ENCODE measurements at places on chromosomes 12 and 14.

- no peak for DNase-seq
Measured at GRCh38 chr12:92803903-92804302, 101.1 kb downstream of the PLEKHG7 start.

DNA sequence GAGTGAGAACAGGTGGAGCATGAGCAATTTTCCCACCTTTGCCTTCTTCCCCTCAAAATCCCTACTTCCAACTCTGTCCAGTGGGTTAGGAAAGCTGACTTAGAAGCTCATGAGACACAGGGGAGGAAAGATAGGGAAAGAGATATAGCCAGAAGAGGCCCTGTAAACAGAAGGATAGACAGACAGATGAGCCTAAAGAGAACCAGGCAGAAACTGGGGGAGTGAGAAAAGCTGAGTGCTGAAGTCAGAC is 5.0 kb downstream of the AJUBA start:
- DNase-seq: no peak

- DNase-seq: no peak
Measured at GRCh38 chr14:69287098-69288010, 27.4 kb downstream of the GALNT16 start.

DNA sequence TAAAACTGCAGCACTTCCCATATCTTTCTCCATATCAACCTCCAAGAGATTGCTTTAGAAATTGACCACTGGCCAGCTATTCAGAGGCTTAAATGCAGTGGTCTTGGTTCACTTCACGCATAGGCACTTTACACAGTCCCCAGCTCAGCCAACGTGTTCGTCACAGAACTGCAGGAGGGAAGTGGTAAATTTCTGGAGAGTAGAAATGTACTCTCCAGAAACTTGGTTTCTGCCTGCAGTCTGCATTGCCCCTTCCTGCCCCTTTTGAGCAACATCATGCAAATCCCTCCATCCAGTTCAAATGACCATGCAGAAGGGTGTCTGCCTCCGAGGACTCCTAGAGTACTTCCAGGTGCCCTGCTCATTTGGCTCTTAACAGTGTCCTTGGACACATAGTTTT is 42.7 kb upstream of the NEDD1 start:
- no peak for DNase-seq

- DNase-seq: no peak
Measured at GRCh38 chr12:3381059-3382047, 109.7 kb upstream of the PRMT8 start.

DNA sequence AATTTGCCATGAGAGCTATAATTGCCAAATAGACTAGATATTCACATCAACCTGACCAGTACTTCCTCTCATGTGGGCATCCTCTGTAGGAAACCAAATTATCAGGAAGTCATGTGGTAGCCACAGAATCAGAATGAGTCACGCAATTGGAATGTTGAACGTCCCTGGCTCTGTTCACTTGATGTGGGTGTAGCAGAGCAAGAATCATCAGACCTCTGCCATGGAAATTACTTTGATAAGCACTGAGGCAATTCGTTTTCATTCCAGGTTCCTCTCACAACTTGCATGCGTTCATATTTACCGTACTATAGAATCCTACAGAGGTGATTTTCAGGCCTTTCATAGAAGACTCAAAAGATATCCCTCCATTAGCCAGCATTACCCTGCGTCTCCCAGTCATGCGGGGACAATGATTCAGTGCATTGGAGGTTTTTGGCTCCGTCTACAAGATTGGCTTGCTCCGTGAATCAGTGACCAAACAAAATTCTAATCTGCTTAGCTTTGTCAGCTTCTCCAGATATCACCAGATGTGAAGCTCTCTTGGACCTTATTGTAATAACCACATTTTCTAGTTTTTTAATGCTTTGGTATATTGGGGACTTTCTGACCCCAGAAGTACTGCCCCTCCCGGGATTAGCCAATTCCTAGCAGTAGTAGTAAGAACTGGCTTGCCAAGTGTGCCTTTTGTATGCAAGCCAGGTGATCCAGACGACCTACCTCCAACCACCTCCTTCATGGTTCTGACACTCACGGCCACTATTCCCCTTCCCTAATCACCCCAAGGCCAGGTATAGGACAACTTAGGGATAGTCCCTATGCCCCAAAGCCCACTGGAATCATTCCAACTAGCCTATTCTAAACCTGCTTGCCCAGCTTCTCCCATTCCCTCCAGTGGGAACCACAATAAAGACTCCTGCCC is 133.4 kb downstream of the KICS2 start:
- no peak for DNase-seq

GRCh38 chr12:62976110-62976662 is 41.2 kb upstream of the PPM1H start:
- DNase-seq: no peak

- no peak for DNase-seq
Measured at GRCh38 chr14:25042362-25043299, 7.3 kb downstream of the STXBP6 start.

DNA sequence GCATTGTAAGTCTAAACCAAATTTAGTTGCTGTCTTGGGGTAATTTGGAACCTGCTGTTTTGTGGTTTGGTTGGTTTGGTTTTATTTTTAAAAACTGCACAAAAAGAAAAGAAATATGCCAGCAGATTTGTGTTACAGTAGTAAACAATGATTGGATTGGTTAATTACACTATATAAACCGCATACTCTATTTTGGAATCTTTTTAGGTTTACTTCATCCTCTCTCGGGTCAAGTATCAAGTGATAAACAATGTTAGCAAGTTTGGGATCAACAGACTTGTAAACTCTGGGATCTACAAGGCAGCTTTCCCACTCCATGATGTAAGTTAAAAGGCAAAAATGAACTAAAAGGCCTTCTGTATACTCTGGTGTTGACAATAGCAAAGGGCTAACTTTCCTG is 132.4 kb downstream of the ANO6 start:
- DNase-seq: no peak

DNA sequence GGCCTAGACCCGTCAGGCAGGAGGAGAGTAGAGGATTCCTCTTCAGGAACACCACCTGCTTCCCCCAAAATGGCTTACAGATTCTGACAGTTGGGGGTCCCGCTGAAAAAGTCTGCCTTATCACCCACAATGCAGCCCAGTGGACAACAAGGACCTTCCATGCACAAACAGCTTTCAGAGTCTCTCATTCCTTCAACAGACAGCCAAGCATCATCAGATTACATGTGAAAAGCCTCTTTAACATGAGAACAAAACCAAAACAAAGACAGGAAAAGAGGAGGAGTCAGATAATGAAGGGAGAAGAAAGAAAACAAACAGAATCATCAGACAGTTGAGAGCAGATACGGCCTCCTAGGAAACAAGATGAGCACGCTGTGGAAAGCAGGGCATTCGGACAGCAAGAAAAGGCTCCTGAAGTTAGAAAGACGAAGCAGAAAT is 18.3 kb downstream of the KCTD10 start:
- no peak for DNase-seq

DNA sequence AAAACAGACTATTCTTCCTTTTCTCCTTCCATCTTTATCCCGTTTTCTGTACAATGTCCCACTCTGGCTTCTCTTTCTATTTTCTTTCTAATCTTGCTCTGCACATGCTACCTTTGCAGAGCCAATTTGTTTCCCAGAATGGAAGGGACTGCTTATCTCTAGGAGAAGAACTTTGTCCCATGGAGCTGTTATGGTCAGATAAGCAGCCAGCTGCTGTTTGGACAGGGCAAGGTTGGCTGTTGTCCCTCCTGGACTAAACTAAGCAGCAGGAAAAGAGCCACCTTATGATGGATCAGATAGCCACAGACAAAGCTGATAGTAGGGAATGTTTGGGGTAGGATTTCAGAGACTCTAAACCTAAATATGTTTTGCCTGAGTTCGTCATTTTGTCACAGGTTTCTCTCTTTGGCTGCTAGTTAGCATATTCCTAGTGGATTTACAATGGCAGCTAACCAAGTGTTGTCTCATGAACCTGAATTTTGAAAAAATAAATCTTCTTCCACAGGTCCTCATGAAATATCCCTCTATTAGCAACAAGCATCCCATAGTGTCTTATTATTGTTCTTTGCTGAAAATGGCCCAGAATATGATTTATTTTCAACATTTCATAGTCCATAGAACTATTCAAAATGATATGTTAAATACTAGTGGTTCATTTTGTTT is 262.8 kb downstream of the SLC16A7 start:
- no peak for DNase-seq

DNA sequence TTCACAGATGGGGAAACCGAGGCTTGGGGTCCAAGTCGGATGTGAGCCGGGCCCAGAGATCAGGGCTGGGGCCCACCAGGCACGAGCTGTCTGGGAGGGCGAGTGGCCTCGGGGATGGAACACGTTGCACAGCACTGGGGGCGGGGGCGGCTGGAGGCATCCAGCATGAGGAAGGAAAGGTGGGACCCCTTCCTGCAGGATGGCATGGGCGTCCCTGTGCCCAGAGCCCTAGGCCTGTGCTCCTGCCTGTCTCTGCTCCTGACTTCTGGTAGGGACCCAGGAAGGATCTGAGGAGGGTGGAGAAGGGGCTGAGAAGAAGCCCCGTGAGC is 183.4 kb downstream of the KIF26A start:
- DNase-seq: no peak

- no peak for DNase-seq
Measured at GRCh38 chr12:121774968-121775474, 18.5 kb downstream of the RHOF start.

DNA sequence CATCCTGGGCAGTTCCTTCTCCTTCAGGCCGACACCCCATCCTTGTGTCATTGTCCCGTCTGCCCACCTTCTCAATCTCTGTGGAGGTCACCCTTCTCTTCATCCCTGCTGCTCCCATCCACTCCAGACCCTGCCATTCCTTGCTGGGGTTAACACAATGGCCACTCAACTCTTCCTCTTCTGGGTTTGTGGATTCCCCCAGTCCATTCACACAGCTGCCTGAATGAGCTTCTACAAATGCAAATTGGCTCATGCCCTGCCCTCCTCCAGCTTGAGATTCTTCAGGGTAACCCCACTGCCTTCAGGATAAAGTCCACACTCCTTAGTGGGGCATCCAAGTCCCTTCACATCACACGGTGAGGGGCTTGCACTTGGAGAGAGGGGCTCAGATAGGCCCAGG is 17.2 kb upstream of the PRMT8 start:
- DNase-seq: no peak

- DNase-seq: no peak
Measured at GRCh38 chr12:127728285-127728684, 538.7 kb upstream of the TMEM132C start.

DNA sequence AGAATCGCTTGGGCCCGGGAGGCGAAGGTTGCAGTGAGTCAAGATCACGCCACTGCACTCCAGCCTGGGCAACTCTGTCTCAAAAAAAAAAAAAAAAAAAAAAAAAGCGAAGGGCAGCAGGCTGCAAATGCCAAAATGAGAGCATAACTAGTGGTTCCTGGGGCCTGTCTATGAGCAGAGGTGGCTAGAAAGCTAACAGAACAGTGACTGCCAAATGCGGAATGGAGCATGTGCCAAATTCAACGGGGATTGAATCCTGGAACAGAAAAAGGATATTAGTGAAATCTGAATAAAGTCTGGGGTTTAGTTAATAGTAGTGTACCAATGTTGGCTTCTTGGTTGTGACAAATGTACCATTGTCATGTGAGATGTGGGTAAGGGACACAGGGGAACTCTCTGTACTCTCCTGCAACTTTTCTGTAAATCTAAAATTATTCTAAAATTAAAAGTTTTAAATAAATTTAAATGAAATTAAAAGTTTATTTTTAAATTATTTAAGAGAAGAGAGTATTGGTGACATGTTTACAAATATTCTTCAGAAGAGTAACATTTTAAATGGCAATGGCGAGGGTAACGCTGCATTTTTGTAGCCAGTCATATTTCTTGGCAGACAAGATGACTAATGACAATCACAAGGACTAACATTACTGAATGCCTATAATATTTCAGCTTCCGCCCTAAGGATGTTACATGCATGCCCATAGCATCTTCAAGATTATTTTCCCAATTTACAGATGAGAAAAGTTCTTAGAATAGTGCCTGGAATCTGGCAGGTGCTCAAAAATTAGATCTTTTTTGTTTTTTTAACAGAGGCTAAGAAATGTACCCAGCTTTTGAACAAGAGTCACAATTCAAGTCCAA is 28.9 kb upstream of the NUDT4 start:
- DNase-seq: no peak

DNA sequence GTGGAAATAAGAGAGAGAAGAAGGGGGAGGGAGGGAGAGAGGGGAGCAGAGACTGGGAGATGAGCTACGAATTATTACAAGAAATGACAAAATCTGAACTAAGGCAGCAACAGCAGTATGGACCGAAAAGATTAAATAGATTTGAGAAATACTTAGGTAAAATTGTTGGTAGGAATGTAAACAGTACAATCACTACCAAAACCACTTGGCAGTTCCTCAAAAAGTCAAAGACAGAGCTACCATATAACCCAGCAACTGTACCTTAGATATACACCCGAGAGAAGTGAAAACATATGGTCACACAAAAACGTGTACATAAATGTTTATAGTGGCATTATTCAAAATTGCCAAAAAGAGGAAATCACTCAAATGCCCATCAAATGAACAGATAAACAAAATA is 14.1 kb downstream of the KRAS start:
- no peak for DNase-seq

DNA sequence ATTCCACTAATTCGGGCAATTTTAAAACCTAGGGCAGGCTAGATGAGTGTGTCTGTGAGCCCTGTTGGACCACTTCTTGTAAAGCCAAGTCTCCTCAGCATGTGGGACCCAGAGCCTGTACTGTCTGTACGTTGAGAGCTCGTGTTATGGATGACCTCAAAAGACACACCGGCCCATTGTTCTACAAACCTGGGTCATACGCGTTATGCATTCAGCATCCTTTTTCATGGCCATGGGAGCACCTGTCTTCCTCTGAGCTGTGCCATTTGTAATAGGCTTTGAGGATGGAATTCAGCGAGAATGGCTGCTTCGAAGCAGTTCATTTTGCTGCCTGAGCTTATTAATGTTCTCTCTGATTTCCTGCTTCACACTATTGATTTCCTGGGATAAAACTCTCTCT is 15.0 kb downstream of the WSCD2 start:
- DNase-seq: no peak

GRCh38 chr12:93902736-93903562 is 225.8 kb downstream of the CRADD start:
- no peak for DNase-seq

GRCh38 chr12:130054803-130055202 is 107.5 kb upstream of the FZD10 start:
- no peak for DNase-seq

GRCh38 chr12:121095544-121096198 is 37.0 kb upstream of the P2RX7 start:
- DNase-seq: no peak

- no peak for DNase-seq
Measured at GRCh38 chr12:66964629-66965028, 285.8 kb upstream of the GRIP1 start.

DNA sequence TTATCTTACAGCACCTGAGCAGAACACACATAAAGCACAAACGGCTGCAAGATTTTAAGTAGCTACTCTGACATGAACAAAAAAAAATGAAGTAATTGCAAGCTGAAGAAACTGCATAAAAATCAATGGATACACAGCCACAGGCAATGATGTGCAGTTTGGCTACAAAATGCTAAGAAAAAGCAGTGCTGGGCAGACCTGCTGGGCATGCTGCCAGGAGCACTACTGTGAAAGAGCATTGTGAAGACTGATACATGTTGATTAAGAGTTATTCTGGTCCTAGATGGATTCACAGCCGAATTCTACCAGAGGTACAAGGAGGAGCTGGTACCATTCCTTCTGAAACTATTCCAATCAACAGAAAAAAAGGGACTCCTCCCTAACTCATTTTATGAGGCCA is 20.1 kb upstream of the RTN1 start:
- no peak for DNase-seq

GRCh38 chr12:132498931-132499330 is 9.0 kb downstream of the FBRSL1 start:
- DNase-seq: no peak
